DMS53 (cell line): ENCODE measurements at places on chromosomes 5 and 9.

GRCh38 chr9:107229241-107229741 is 53.8 kb upstream of the RAD23B start:
- DNase-seq, result no peak

DNA sequence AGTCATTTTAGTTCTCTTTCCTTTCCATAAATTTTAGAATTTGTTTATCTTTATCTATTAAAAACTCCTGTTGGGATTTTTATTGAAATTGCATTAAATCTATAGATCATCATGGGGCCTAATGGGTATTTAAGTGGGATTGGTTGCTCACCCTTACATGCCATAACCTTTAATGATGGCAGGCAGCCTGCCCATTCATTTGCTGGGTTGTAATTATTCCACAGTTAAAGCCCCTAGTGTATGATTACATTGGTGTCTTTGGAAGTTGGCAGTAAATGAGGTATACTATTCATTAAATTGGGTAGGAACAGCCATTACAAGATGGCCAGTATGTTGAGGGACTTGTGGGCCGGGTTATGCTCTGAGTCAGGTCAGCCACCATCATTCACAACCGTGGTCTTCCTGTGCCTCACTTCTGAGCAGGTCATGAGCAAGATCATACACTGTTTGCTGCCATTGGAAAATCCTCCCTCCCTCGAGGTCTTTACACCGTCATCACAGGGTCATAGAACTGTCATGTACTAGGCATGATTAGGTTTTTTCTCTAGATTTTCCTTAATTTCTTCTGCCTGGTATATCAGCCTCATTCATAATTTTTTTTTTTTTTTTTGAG is 59.5 kb downstream of the CYSTM1 start:
- no peak for DNase-seq

- peak; percentile 28 for DNase-seq
These were observed 9.0 kb downstream of the CD274 start for GRCh38 chr9:5459289-5459829.

GRCh38 chr5:129687941-129688340 is 60.0 kb upstream of the MINAR2 start:
- DNase-seq, result no peak

GRCh38 chr5:9726931-9727330 is 96.8 kb upstream of the TAS2R1 start:
- no peak for DNase-seq

- DNase-seq, result no peak
These were observed 79.3 kb downstream of the ERP44 start for GRCh38 chr9:100019541-100019940.

DNA sequence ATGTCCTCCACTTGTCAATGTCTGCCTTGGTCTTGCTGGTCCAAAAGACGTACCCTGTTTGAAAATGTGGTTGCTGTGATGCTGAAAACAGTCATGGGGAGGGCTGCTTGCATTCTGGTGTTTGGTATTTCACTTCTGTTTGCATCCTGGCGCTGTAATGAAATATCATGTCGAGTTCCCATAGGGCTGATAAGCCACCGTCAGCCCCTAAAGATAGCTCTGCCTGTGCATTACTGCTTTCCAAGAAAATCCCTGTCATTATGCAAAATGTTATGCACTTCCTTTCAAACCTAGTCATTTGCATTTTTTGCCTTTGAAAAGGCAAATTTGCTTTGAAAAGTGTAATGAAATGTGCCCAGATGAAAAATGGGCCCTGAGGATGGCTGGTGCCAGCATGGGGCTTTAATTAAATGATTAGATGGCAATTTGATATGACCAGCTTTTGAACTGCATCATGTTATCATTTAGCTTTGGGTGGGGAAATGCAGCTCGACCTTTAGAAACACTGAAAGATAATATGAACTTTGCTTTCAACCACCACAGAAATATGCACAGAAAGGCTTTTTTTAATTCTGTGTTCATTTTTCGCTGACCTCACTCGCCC is 374.4 kb upstream of the SGCD start:
- no peak for DNase-seq

- peak; percentile 64 for DNase-seq
These were observed 518.5 kb downstream of the NR2F1-AS1 start for GRCh38 chr5:93062548-93062947.

- DNase-seq, result no peak
These were observed 118.8 kb downstream of the GADD45G start for GRCh38 chr9:89723469-89724100.

DNA sequence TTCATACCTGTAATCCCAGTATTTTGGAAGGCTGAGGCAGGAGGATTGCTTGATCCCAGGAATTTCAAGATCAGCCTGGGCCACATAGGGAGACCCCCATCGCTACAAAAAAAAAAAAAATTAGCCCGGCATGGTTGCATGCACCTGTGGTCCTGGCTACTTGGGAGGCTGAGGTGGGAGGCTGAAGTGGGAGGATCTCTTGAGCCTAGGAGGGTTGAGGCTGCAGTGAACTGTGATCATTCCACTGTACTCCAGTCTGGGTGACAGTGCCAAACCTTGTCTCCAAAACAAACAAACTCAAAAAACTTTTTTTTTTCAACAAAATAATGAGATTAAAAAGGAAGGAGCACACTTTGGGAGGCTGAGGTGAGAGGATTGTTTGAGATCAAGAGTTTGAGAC is 14.2 kb downstream of the KIAA1958 start:
- DNase-seq, result no peak

DNA sequence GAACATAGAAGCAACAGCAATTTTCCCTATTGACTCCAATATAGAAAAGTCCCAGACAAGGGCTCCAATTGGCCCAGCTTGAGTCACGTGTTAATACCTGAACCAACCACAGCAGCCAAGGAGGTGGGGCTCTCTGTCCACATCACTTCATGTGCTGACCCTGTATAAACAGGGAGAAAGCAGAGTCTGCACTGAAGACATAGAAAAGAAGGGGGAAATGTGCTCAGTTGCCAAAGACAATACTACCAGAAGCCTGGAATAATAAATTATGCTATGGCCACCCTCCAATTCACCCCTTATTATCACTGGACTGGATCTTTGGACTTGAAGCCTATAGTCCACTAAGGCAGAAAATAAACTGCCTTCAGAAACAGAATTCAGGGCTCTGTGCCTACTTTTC is 275.4 kb downstream of the EPB41L4A start:
- DNase-seq, result no peak

DNA sequence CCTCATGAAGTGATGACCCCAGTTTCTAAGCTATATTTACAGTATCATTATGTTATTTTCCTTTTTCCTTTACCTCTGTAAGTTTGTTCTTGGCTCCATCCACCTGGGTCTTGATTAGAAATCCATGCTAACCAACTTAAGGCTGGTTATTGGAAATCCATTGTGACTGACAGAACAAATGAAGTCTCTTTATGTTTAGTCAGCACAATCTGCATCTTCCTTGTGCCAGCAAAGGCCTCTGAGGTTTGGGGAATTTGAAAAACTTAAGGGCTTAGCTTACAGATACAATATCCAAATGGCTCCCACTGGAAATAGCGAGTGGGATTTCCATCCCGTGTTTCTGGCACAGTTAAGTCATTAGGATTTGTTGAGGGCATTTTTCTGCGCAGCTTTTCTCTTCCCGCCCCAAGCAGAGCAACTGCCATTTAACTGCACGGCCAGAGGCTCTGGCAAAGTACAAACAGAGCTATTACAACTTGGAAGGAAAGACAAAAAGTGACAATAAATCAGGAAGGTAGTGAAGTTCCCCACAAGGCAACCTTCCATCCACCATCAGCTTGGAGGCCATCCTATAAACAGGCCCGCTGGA is 64.2 kb downstream of the DCP2 start:
- DNase-seq, result no peak

GRCh38 chr9:131038256-131039128 is 29.5 kb downstream of the LAMC3 start:
- DNase-seq, result no peak

DNA sequence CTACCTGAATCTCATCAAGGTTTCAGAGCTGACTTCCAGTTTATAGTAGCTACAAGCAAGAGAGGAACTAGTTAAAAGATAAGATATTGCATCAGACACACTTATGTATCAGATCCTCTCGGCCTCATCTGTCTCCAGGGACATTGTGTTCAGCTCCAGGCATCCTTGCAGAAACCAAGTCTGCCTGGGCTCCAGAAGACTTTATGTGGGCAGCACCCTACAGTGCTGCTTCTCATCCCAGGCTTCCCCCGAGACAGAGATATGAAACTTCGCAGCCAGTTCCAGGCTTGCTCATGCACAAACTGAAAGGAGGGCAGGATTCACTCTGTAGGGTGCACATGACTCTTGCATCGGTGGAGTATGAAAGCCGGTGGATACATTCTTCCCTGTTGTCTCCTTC is 33.9 kb upstream of the FOXB2 start:
- DNase-seq, result no peak

DNA sequence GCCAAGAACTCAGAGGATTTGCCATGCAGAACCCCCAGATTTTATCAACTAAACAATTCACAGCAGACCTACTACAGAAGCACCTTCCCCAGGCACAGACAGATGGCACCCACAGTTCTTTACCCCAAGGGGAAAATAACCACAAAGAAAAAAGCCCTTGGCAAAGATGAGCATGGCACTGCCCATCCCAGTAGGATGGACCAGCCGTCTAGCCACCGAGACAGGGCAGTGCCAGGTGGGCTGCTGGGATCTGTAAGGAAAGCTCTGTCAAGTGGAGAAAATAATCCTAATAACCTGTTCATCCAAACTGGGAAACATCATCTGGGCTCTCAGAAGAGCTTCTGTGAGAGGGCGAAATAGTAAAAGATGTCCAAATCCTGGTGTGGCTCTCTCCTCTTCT is 130.0 kb downstream of the COL23A1 start:
- no peak for DNase-seq

DNA sequence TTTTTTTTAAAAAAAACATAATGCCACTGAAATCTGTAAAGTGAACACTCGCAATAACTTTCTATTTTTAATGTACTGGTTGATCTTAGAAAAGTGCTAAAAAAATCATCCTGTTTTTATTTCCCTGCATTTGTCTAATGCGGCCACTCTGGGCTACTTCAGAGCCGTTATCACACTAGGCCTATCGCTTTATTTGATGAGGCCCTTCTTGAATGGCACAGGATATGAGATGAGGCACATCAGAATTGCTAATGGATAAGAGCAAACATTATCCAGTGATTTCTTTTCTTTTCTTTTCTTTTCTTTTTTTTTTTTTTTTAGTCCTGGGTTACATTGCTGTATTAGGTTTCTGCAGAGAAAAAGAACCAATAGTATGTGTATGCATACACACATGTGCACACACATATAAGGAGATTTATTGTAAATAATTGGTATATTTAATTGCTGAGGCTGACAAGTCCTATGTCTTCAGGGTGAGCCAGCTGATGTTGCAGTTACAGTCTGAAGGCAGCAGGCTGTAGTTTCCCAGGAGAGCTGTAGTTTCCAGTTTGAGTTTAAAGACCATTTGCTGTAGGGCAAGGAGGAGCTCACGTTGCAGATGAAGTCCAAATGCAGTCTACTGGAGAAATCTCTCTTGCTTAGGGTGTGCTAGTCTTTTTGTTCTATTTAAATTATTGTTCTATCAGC is 391.7 kb downstream of the MED10 start:
- no peak for DNase-seq

DNA sequence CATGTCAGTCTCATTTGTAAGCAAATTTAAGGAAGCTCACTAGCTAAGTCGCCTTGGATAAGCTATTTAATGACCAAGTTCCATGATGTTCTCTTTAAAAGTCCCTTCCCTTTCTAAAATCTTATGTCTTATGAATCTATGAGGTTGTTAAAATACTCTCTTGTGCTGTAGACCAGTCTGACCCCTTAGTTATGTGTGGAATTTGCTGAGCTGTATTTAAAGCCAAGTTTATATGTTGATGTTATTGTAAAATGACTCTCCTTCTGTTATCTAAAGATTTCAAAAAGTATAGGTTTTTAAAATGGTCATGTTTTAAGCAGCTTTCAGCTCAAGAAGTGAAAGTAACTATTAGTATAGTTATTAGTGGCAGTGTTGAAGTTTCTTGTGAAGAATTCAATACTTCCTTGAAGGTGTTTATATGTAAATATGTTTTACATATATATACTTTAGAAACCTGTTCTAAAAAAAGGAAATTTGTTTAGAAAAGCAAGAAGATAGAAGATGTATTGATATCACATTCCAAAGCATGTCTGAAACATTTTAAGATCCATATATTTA is 92.2 kb downstream of the CDC42SE2 start:
- no peak for DNase-seq
